Prostate gland (tissue), 2 donors: ENCODE measurements at places on chromosomes 12 and 14.

DNA sequence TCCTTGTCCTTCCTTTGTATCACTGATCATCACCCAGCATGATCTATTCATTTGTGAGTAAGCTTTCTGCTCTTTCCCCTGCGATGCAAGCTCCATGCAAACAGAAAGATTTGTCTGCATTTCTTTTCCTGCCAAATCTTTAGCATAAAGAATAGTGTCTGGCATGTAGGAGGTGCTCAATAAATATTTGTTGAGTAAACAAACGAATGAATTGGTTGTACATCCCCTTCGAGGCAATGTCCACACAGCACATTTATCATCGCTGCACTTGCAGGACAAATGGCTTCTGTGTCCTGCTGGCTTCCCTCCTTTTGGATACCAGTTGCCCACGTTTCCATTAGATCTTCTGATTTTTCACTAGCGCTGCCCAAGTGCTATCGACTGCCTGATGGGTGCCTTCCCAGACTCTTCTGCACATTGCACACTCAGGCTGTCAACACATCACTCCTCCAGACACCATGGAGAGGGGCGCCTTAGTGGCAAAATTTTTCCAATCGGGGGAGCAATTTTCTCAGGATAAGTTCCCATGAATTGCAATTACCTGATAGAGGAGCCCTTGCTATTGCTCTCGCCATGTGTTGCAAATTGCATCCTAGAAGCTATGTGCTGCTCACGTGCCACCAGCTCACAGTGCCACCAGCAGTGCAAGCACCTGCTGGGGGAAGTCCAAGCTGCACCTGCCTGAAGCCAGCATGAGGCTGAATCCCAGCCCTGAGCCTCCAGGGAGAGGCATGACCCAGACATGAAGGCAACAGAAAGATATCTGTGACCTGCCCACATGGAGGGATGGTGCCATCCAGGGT, 206.6 kb downstream of the KIF26A start:
- DNase-seq: no peak

- no peak for DNase-seq
Measured at GRCh38 chr12:93000026-93000425, 70.9 kb upstream of the EEA1 start.

DNA sequence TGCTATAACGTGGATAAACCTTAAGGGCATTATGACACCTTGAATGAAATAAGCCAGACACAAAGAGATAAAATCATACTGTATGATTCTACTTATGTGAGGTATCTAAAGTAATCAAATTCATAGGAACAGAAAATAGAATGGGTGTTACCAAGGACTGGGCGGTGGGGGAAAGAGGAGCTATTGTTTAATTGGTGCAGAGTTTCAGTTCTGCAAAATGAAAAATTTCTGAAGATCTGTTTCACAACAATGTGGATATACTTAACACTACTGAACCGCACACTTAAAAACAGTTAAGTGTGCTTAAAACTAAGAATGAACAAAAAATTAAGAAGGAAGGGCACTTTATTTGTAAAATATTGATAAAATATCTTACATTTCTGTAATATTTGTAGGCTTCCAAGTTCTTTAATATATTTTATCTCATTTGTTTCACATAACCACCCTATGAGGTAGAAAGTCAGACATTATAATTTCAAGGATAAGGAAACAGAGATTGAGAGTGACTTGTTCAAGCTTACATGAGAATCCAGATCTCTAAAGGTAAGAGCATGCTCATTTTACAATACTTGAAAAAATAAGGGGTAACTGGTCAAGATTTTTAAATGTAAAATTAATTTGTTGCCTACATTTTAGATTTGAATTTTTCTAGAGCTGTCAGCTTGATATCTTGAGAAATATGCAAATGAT, 14.9 kb downstream of the LTA4H start:
- DNase-seq: no peak

DNA sequence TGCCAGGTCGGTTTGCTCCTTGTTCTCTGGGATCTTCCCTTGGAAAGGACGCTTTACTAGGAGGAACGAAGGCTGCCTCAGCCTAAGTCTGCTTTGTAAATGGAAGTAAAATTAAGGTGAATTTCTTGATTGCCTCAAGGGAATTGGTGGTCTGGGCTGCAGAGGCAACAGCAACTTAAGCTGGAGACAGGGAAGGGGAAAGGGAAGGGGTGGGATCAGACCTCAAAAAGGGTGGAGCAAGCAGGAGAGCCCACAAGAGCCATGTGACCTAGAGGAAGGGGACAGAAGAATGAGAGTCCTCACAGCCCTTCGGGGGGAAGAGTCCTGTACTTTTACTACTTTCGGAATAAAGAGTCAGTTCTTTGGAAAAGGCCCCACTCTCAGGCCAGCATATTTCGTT, 147.9 kb downstream of the PPM1H start:
- DNase-seq: no peak
